SJCRH30 (cell line): ENCODE measurements at places on chromosomes 4 and X. TPM values are rescaled to one million over a fixed set of nuclear protein-coding genes. Genes with fewer than 3 reads are reported as not detected.

DNA sequence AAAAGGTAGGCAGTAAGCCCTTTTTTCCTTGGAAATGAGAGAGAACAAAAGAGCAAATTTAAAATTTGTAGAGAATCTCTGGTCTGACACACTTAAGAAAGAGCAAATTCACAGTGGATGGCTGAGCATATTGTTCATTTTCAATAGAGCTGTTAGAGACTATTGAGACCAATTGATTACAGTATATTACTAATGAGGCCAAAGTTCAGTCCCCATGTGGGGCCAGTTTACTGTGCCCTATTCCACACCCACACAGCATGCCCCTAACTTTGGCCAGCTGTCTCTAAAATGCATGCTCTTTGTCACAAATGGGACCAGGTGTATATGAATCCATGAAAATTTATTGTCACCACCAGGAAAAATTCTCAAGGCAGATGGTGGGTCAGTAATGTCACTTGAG is 470.5 kb downstream of the PCDH7 start:
- H3K36me3 ChIP-seq: no peaks in the 10 kb centered on the region
- no peak for DNase-seq
- no peaks in the 10 kb centered on the region for H3K27me3 ChIP-seq
- no peak overlapping the region for H3K27ac ChIP-seq

Gene MAGEA11
- not detected in 2 replicates for total RNA-seq

- H3K27me3 ChIP-seq: no peaks in the 10 kb centered on the region
- no peak overlapping the region for H3K4me3 ChIP-seq
- H3K4me1 ChIP-seq: no peaks in the 10 kb centered on the region
- no peaks in the 10 kb centered on the region for H3K36me3 ChIP-seq
- DNase-seq: no peak
Observed at GRCh38 chrX:120753413-120754251, 122.0 kb downstream of the CT47B1 start.

Gene CHRDL1
- total RNA-seq: 2.2 and 2.7 TPM in 2 replicates

Gene C4orf50
- total RNA-seq: not detected in 2 replicates

Gene KCNIP4
- 0.46 and 0.67 TPM in 2 replicates for total RNA-seq

- H3K36me3 ChIP-seq: no peaks in the 10 kb centered on the region
- no peaks in the 10 kb centered on the region for H3K4me1 ChIP-seq
- no peaks in the 10 kb centered on the region for H3K27me3 ChIP-seq
- no peak overlapping the region for H3K4me3 ChIP-seq
Observed at GRCh38 chr4:74292111-74292870, 16.0 kb upstream of the EPGN start.

Gene NLGN3
- total RNA-seq: 0.58 and 0.95 TPM in 2 replicates

- H3K36me3 ChIP-seq: no peaks in the 10 kb centered on the region
- H3K27me3 ChIP-seq: no peaks in the 10 kb centered on the region
- no peak overlapping the region for H3K4me3 ChIP-seq
- DNase-seq: no peak
Observed at GRCh38 chr4:141705048-141705746, 68.8 kb downstream of the IL15 start.

- H3K27me3 ChIP-seq: no peaks in the 10 kb centered on the region
- DNase-seq: peak; percentile 39
- no peak overlapping the region for H3K27ac ChIP-seq
- H3K4me1 ChIP-seq: peaks cover 2% of the 10 kb centered on the region; the same call in 1 of the 2 replicates
Observed at GRCh38 chr4:26124753-26125321, 196.0 kb upstream of the RBPJ start.

Gene SPANXA2
- not detected in 2 replicates for total RNA-seq

Gene PABPC4L
- 8.4 and 9.6 TPM in 2 replicates for total RNA-seq

Gene CDX4
- total RNA-seq: not detected in 2 replicates

DNA sequence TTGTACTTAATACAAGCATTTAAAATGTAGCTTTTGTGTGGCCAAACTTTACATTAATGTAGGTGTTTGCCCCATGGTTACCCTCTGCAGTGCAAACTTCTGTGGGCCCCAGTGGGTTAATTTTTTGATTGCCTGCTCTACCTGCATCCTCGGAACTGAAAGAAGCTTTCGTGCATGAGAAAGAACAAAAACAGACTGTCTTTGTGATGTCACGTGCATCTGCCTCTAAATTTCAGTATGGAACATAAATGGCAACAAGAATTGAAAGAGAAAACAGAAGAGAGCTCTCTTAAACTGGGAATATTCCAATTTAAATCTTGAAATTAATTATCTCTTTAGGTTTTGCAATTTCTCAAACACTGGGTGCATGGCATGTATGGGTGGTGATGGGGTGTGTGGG is 182.4 kb upstream of the LCORL start:
- no peak overlapping the region for H3K4me3 ChIP-seq
- no peaks in the 10 kb centered on the region for H3K27me3 ChIP-seq
- H3K36me3 ChIP-seq: no peaks in the 10 kb centered on the region

Gene CYTL1
- total RNA-seq: 6.6 and 8.1 TPM in 2 replicates

Gene CXCL8
- total RNA-seq: 0.18 and 0.40 TPM in 2 replicates

DNA sequence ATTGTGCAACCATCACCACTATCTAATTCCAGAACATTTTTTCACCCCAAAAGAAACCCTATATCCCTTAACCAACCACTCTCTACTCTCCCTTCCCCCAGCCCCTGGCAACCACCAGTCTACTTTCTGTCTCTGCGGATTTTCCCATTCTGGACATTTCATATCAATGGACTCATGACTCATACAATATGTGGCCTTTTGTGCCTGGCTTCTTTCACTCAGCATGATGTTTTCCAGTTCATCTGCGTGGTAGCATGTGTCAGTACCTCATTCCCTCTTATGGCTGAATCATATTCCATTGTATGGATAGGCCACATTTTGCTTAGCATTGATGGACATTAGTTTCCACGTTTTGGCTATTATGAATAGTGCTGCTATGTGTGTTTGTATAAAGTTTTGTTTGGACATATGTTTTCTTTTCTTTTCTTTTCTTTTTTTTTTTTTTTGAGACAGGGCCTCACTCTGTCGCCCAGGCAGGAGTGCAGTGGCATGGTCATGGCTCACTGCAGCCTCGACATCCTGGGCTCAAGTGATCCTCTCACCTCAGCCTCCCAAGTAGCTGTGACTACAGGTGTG is 335.4 kb downstream of the BCOR start:
- no peaks in the 10 kb centered on the region for H3K27me3 ChIP-seq
- DNase-seq: no peak
- H3K27ac ChIP-seq: no peak overlapping the region
- H3K36me3 ChIP-seq: no peaks in the 10 kb centered on the region
- no peak overlapping the region for H3K4me3 ChIP-seq
- H3K4me1 ChIP-seq: peaks cover 49% of the 10 kb centered on the region

Gene ASB9
- 8.2 and 9.4 TPM in 2 replicates for total RNA-seq

DNA sequence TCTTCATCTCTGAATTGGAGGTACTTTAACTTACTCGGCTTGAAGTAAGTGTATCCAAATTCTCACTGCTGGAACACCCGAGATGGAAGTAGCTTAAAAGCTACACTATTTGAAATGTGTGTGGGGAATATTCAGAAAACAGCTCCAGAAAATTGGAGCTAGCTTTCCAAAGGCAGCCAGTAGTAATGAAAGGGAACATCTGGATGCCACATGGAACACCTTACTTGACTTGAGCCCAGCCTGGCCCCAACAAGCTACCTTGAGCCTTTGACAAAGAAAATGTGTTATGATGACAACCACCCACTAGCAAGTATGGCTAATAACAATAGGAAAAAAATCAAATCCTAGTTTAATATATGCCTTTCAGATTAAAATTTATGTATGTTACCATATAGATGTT is 161.5 kb downstream of the PRDM5 start:
- no peak overlapping the region for H3K4me3 ChIP-seq
- H3K36me3 ChIP-seq: no peaks in the 10 kb centered on the region
- H3K27ac ChIP-seq: no peak overlapping the region
- no peaks in the 10 kb centered on the region for H3K4me1 ChIP-seq

Gene ADH1A
- total RNA-seq: not detected in 2 replicates

Gene CYSLTR1
- 0.13 and 0.36 TPM in 2 replicates for total RNA-seq
